Activated naive CD8-positive, alpha-beta T cell treated with anti-CD3 and anti-CD28 coated beads, Interleukin-2, amount 10 ng/mL, durations not matched to agents 7 days and 5 days (primary cell): ENCODE measurements at places on chromosomes 13 and 19.

GRCh38 chr13:94682229-94682628 is 30.1 kb downstream of the SOX21 start:
- peaks cover 3% of the 10 kb centered on the region for H3K27me3 ChIP-seq
- no peaks in the 10 kb centered on the region for H3K36me3 ChIP-seq
- DNase-seq, result no peak
- no peak overlapping the region for H3K4me3 ChIP-seq
- no peaks in the 10 kb centered on the region for H3K4me1 ChIP-seq

- no peak for DNase-seq
- no peaks in the 10 kb centered on the region for H3K36me3 ChIP-seq
- no peak overlapping the region for H3K4me3 ChIP-seq
- H3K27ac ChIP-seq, result no peak overlapping the region
- H3K27me3 ChIP-seq, result peaks cover 16% of the 10 kb centered on the region
- H3K4me1 ChIP-seq, result peaks cover 1% of the 10 kb centered on the region
These were observed 52.8 kb downstream of the TNFSF13B start for GRCh38 chr13:108322206-108322824.

DNA sequence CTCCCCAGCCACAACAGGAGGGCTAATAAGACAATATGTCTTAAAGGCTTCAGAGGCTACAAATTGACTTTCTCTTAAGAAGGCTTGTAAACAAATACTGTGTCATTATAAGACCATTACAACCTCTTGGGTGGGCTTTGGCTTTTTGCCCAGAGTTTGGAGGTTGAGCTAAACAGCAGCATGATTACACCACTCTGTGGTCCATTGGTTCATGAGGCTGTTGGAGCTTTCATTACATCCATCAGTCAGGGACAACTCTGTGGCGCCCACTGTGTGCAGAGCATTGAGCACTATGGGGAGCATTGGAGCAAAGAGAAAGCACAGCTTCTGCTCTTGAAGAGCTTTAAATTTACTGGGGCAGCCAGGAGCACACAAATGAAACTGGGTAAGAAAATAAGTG is 75.9 kb downstream of the TNFSF11 start:
- no peaks in the 10 kb centered on the region for H3K4me1 ChIP-seq
- H3K27ac ChIP-seq, result no peak overlapping the region
- H3K36me3 ChIP-seq, result no peaks in the 10 kb centered on the region
- DNase-seq, result no peak
- peaks cover 28% of the 10 kb centered on the region for H3K27me3 ChIP-seq

- DNase-seq, result no peak
- H3K27me3 ChIP-seq, result peaks cover 14% of the 10 kb centered on the region
- no peak overlapping the region for H3K27ac ChIP-seq
- H3K36me3 ChIP-seq, result no peaks in the 10 kb centered on the region
- no peak overlapping the region for H3K4me3 ChIP-seq
These were observed 112.5 kb downstream of the COL4A1 start for GRCh38 chr13:110194451-110194850.

DNA sequence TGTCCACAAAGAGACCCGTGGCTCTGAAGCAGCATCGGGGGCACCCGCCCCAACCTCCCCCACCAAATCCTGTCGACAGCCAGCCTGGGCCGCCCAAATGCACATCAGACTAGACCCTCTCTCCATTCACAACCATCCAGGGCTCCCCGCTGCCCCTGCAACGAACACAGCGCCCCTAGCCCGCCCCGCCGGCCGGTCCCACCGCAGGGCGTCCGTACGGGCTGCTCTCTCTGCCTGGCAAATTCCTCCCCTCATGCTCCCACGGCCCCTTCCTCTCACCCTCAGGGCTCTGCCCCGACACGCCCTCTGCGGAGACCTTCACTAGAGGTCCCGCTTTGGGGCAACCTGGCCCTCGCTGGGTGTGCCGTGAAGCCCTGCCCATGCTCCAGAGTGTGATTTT is 7.1 kb downstream of the TCF3 start:
- DNase-seq, result no peak
- no peak overlapping the region for H3K27ac ChIP-seq
- H3K4me1 ChIP-seq, result peaks cover 4% of the 10 kb centered on the region
- no peak overlapping the region for H3K4me3 ChIP-seq

- H3K27ac ChIP-seq, result no peak overlapping the region
- no peaks in the 10 kb centered on the region for H3K4me1 ChIP-seq
- DNase-seq, result no peak
- no peak overlapping the region for H3K4me3 ChIP-seq
- no peaks in the 10 kb centered on the region for H3K36me3 ChIP-seq
- H3K27me3 ChIP-seq, result peaks cover 21% of the 10 kb centered on the region
These were observed 17.7 kb downstream of the PNMA8A start for GRCh38 chr19:46453661-46454060.

- H3K27me3 ChIP-seq, result no peaks in the 10 kb centered on the region
- peak overlapping the region; percentile 35 for H3K4me3 ChIP-seq
- peak; percentile 93 for DNase-seq
- no peak overlapping the region for H3K27ac ChIP-seq
- H3K36me3 ChIP-seq, result peaks cover 7% of the 10 kb centered on the region
- H3K4me1 ChIP-seq, result peaks cover 12% of the 10 kb centered on the region
These were observed 20.0 kb downstream of the TICAM1 start for GRCh38 chr19:4811328-4812131.

DNA sequence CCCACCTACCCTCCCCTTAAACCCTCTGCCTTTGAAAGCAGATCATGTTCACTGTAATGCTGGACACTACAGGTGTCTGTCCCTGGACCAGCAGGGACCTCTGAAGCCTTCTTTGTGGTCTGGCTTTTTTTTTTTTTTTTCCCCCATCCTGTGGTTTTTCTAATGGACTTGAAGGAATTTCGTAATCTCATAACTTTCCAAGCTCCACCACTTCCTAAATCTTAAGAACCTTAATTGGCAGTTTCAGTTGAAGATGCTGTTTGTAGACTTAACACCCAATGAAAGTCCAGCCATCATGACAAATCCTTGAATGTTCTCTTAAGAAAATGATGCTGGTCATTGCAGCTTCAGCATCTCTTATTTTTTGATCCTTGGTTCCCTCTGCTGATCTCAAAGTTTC is 45.0 kb upstream of the LRCH1 start:
- H3K27me3 ChIP-seq, result peaks cover 10% of the 10 kb centered on the region
- no peak for DNase-seq
- H3K36me3 ChIP-seq, result no peaks in the 10 kb centered on the region
- H3K4me3 ChIP-seq, result no peak overlapping the region
- H3K27ac ChIP-seq, result no peak overlapping the region
- H3K4me1 ChIP-seq, result peaks cover 2% of the 10 kb centered on the region

GRCh38 chr13:111929036-111929616 is 137.8 kb upstream of the SOX1 start:
- no peak overlapping the region for H3K27ac ChIP-seq
- H3K4me3 ChIP-seq, result no peak overlapping the region
- no peaks in the 10 kb centered on the region for H3K27me3 ChIP-seq
- H3K4me1 ChIP-seq, result no peaks in the 10 kb centered on the region

DNA sequence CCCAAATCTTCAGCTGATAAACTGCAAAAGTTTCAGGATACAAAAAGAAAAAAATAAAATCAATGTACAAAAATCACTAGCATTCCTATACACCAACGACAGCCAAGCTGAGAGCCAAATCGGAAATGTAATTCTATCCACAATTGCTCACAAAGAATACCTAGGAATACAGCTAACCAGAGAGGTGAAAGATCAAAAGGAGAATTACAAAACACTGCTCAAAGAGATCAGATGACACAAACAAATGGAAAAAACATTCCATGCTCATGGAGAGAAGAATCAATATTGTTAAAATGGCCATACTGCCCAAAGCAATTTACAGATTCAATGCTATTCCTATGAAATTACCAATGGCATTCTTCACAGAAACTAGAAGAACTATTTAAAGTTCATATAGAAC is 29.5 kb downstream of the NLRP11 start:
- DNase-seq, result no peak
- H3K27ac ChIP-seq, result no peak overlapping the region
- no peaks in the 10 kb centered on the region for H3K27me3 ChIP-seq
- H3K4me3 ChIP-seq, result no peak overlapping the region
- H3K4me1 ChIP-seq, result no peaks in the 10 kb centered on the region
- no peaks in the 10 kb centered on the region for H3K36me3 ChIP-seq

DNA sequence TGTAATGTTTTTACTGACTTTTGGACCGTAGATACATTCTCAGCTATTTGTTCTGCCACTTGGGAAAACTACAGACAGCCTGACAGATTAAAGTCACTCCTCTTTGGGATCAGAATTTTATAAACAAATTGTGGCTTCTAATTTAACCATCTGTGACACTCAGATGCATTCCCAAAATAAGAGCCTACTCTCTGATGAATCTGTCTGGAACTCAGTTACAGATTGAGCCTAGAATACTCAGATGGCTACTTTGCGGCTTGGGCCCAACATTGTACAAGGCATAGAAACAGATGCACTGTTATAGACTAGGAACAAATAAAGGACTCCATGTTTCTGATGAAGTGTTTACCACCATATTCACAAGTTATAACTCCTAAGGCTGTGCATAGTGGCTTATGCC is 291.0 kb upstream of the SLITRK6 start:
- no peak overlapping the region for H3K27ac ChIP-seq
- no peaks in the 10 kb centered on the region for H3K27me3 ChIP-seq
- no peak overlapping the region for H3K4me3 ChIP-seq
- no peaks in the 10 kb centered on the region for H3K36me3 ChIP-seq
- no peaks in the 10 kb centered on the region for H3K4me1 ChIP-seq
- DNase-seq, result no peak

- no peaks in the 10 kb centered on the region for H3K4me1 ChIP-seq
- no peaks in the 10 kb centered on the region for H3K27me3 ChIP-seq
- H3K4me3 ChIP-seq, result no peak overlapping the region
- DNase-seq, result no peak
- no peaks in the 10 kb centered on the region for H3K36me3 ChIP-seq
- no peak overlapping the region for H3K27ac ChIP-seq
These were observed 871.6 kb downstream of the SLITRK6 start for GRCh38 chr13:84927442-84928169.

DNA sequence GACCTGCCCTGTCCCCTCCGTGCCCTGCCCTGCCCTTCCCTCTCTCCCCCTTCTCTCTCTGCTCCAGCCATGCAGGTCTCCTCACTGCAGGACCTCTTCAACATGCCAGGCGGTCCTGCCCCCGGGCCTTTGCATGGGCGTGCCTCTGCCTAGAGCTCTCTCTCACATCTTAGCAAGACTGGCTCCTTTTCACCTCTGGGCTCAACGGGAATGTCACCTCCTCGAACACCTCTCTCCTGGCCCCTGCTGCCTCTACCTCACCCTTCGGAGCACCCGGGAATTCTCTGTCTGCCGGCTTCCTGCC is 5.6 kb downstream of the MFSD12 start:
- H3K27me3 ChIP-seq, result no peaks in the 10 kb centered on the region
- peaks cover 32% of the 10 kb centered on the region for H3K4me1 ChIP-seq
- H3K36me3 ChIP-seq, result peaks cover 2% of the 10 kb centered on the region
- no peak overlapping the region for H3K4me3 ChIP-seq
- no peak for DNase-seq

DNA sequence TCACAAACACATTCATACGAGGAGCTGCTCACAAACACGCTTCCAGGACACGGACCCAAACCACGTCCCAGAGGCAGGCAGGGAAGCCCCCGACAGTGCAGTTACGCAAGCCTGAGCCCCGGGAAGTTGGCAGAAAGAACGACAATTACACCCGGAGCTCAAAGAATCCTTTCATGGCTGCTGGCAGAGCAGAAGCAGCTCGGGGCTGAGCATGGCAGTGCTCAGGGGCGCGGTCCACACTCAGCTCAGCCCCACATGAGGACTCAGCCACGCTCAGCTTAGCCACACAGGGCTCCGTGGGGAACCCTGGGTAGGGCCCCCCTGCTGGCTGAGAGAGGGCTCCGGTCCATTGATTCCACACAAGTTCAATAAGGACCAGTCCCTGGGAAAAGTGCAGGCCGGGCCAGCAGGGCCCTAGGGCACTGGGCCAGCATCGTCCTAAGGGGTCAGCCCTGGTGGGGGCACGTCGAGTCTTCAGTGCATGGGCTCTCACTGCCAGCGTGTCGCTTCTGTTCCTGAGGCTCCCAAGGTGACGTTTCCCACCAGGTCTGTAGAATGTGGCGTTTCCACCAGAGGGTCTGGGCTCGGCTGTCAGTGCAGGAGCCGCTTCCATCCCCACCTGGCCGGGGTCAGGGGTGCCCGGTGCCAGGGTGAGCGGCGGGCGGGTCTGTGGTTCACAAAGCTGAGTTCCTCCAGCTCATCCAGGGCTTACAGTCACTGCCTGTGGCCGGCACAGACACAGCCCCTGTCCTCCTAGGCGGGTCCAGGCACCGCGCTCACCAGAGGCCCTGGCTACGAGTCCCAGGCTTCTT is 23.1 kb downstream of the GAS6 start:
- peaks cover 5% of the 10 kb centered on the region for H3K27me3 ChIP-seq
- no peak overlapping the region for H3K4me3 ChIP-seq
- DNase-seq, result no peak
- no peak overlapping the region for H3K27ac ChIP-seq

DNA sequence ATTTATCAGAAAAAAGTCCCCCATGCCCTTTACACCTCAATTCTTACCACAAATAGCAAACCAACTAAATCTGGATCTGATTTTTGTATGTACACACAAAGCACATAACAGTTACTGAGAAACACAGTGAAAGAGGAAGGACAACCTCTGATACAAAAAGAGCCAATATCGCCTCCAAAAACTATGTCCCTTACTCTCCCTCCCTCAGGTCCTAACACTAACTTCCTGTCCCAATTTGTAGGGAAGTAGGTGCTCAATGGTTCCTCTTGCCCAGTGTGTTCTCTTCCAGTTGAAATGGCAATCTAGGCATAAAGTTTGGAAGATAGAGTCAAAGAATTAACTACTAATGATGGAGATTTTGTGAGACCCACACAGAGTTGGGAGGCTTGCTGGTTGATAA is 15.8 kb upstream of the FPR3 start:
- no peak overlapping the region for H3K4me3 ChIP-seq
- no peak for DNase-seq
- no peak overlapping the region for H3K27ac ChIP-seq
- H3K36me3 ChIP-seq, result no peaks in the 10 kb centered on the region
- H3K27me3 ChIP-seq, result peaks cover 35% of the 10 kb centered on the region

- H3K27ac ChIP-seq, result no peak overlapping the region
- H3K4me1 ChIP-seq, result no peaks in the 10 kb centered on the region
- H3K27me3 ChIP-seq, result no peaks in the 10 kb centered on the region
- no peak overlapping the region for H3K4me3 ChIP-seq
These were observed 2818.6 kb upstream of the PCDH20 start for GRCh38 chr13:64234255-64234654.

DNA sequence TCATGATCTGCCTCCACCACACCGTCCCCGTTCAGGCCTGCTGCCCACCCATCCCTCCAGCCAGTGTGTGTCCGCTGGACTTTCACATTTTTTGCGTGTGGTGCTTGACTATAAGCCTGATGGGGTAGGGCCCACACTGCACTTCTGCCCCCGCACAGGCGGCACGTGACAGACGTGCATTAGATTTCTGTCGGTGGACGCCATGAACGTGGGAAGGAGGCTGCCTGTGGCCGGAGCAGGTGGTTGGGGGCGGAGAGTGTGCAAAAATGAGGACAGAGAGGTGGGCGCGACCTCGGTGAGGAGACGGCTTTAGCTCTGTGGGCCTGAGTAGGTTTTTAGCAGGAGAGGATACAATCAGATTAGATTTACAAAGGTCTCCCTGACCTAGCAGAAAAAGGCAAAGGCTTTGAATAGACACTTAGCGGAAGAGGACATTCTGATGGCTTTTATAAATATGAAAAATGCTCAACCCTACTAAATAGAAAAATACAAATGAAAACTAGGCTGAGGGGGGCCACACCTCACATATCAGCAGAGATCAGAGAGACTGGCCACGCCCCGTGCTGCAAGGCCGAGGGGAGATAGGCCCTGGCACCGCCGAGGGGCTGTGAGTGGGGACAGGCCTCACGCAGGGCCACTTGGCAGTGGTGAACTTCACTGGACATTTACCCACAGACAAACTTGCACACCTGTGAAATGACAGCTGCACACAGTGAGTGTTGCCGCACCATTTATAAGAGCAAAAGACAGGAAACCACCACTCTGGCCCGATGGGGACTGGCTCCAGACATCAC is 25.4 kb downstream of the PAK4 start:
- H3K4me3 ChIP-seq, result no peak overlapping the region
- peaks cover 4% of the 10 kb centered on the region for H3K4me1 ChIP-seq
- no peaks in the 10 kb centered on the region for H3K27me3 ChIP-seq
- H3K36me3 ChIP-seq, result no peaks in the 10 kb centered on the region
